ENCODE measurements at places on chromosomes 1 and 21.

GRCh38 chr1:20143318-20143717, 4.2 kb downstream of the PLA2G2F start:
- no peak for DNase-seq

GRCh38 chr21:26845066-26845758, at the start of gene ADAMTS1:
ADAMTS1 (minus strand) TSS chr21:26845409; CDS start chr21:26844954, 455 bp downstream.
- DNase-seq = peak; percentile 37

- DNase-seq = peak; percentile 82
Measured at GRCh38 chr1:167714098-167714438, 7.7 kb upstream of the MPZL1 start.

- no peak for DNase-seq
Measured at GRCh38 chr1:16978567-16979474, 1.6 kb downstream of the MFAP2 start.

DNA sequence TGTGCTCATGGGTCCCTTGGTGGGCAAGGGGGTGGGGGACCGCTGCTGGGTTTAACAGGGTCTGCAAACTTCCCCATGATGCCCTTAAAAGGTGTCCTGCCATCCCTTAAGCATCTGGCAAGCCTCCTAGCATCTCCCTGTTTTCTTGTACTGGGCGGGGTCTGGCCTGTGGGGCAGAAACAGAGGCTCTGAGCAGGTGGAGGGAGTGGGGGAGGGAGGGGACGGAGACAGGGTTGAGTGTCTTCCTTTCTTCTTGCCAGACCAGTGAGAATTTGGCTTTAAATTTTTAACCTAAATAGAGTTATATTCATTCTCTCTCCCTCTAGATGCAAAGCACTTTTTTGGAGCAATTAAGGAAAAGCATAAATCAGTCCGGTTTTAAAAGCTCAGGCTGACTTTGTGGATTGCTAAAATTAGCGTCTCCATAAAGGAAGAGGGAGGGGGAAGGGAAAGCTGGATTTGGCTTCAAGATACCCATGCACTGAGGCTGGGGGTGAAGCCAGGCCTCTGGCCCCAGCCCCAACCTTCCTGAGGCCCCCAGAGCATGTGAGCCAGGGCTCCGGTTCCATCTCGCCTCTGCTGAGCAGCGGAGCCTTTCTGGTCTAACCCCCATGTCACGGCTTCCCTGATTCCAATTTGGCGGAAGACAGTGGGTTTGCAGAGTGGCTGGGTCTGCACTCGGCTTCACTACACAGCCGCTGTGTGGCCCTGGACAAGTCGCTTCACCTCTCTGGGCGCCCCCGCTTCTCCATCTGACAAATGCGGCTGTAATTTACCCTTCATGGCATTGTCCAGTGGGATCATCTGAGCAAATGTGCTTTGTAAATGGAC, 25.3 kb downstream of the IGSF21 start:
- DNase-seq = no peak

DNA sequence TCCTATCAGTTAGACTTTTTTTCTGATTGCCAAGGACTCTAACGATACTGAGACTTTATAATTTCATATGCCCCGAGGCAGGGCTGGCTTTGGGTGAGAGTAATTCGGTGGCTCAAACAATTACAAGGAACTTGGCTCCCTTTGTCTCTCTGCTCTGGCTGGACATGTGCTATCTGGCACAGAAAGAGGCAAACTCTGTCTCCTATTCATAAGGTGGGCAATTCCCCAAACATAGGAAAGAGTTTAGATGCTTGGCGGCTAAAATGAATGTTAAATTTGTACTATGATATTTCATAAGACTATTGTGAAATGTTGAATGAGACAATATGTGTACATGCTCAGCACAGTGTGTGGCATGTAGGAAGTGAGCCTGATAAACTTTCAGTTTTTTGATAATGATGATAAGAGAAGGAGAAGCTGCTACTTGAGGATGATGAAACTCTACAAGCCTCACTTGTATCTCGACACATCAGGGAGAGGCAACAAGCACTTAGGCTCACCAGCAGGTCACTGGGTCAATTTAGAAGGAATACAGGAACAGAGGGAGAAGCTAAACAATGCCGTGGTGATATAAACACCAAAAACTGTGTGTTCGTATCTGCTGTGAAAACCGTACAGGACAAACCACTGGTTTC, 12.6 kb upstream of the NTPCR start:
- DNase-seq = no peak

DNA sequence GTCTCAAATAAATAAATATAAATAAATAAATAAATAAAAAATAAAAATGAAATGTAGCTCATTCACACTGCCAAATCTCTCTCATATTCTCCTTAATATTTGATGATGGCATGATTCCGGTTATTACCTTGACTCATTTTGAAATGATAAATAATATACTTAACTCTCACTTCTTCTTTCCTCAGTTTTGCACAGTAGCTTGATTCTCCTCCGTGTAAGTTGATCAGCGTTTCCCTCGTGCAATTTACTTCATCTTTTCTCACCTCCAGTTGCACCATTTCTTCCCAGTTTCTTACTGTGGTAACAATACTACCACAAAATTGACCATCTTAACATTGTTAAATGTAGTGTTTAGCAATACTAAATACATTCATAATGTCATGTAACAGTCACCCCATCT, 111.6 kb downstream of the RIPK4 start:
- no peak for DNase-seq

GRCh38 chr1:12436817-12437599, 181.0 kb downstream of the DHRS3 start:
- peak; percentile 53 for DNase-seq

DNA sequence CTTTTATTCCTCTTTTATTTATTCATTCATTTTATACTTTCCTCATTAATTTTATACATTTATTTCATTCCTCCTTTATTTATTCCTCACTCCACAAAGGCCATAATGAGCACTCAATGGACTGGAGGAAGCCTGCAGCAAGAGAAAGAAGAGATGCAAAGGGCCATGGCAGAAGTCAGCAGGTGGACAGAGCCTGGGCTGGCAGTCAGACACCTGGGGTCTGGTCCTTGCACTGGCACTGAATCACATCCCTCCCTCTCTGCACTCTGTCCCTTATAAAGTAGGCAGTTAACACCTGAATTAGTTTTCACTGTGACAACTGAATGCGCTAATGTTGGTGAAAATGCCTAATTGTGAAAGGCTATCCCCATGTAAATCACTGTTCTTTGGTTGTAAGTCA, 38.6 kb downstream of the FAM78B start:
- no peak for DNase-seq
